Calu3 (cell line): ENCODE measurements at places on chromosomes 16 and 17.

DNA sequence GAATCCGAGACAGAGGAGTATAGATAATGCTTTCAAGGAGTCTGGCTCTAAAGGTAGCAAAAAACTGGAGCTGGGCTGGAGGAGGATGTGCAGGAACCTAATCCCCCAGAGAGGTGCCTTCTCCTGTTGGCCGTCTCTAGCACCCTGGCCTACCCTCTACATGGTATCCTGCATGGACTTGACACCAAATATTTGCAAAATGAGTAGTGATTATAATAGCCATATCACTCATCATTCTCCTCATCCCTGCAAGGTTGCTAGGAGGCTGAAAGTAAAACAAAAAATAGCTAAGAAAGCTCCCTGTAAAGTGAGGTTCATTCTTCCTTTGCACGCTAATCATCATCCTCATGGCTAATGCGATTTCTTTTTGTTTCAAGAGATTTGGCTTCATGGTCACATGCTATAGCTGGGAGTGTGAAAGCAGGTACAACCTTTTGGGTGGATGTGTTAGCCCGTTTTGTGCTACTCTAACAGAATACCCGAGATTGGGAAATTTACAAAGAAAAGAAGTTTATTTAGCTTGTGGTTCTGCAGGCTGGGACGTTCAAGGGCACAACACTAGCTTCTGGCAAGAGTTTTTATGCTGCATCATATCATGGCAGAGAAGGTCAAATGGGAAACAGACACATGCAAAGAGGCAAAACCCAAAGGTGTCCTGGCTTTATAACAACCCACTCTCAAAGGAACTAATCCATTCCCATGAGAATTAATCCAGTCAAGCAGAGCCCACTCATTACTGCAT lies 27.1 kb upstream of the CIITA start:
- no peak overlapping the region for H3K27ac ChIP-seq
- peaks cover 9% of the 10 kb centered on the region for H3K27me3 ChIP-seq
- no peak overlapping the region for H3K4me3 ChIP-seq
- no peak for DNase-seq
- no peaks in the 10 kb centered on the region for H3K36me3 ChIP-seq
- peaks cover 10% of the 10 kb centered on the region for H3K4me1 ChIP-seq

DNA sequence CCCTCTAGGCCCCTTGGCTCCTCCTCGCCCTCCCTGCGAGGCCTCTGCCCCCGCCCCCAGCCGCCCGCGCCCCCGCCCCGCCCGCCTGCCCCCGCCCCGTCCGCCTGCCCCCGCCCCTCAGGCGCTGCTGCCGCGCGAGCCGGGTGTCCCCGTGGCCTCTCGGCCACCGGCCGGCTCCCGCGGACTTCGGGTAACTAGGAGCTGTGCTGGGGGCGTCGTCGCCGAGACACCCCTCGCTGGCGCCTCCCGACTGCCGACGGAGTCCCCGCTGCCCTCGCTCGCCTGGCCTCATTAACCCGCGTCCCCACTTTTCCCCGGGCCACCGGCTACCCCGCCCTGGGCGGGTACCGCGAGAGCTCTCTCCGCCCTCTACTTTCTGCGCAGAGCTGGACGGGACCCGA lies at the start of gene TLCD1:
TLCD1 (minus strand) TSS at position 8 of the 401 bp plus-strand sequence. CDS start 136 bp downstream, outside the sequence.
- DNase-seq, result peak; percentile 69
- peak within 1 kb of the TSS; percentile 99 for H3K27ac ChIP-seq
- H3K4me3 ChIP-seq, result peak within 1 kb of the TSS; percentile 89
- peaks cover 37% of the 10 kb centered on the region for H3K4me1 ChIP-seq
- no peaks in the 10 kb centered on the region for H3K27me3 ChIP-seq

- H3K36me3 ChIP-seq, result no peaks in the 10 kb centered on the region
- peak overlapping the region; percentile 30 for H3K27ac ChIP-seq
- no peaks in the 10 kb centered on the region for H3K27me3 ChIP-seq
- H3K4me3 ChIP-seq, result peak overlapping the region; percentile 8
- peaks cover 19% of the 10 kb centered on the region for H3K4me1 ChIP-seq
These were observed 58.1 kb downstream of the SLFN11 start for GRCh38 chr17:35315283-35315682.

DNA sequence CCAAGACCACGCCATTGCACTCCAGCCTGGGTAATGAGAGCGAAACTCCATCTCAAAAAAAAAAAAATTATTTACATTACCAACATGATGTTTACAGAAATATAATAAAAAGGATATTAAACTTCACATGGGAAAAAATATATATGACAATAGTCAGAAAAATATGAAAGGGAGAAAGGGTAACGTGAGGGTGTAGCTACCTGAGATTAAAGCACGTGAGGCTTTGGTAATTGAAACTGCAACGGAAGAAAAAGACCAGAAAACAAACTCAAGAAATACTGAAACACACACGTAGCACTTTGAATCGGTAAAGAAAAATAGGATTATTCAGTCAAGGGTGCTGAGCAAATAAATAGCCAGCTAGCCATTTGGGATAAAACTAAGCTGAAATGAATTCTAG lies 53.6 kb downstream of the CYTH1 start:
- no peak overlapping the region for H3K4me3 ChIP-seq
- H3K27ac ChIP-seq, result no peak overlapping the region
- no peaks in the 10 kb centered on the region for H3K36me3 ChIP-seq

GRCh38 chr16:64736857-64737256 lies 385.0 kb downstream of the CDH11 start:
- H3K27me3 ChIP-seq, result no peaks in the 10 kb centered on the region
- no peaks in the 10 kb centered on the region for H3K4me1 ChIP-seq
- H3K27ac ChIP-seq, result no peak overlapping the region
- no peak for DNase-seq
- H3K36me3 ChIP-seq, result no peaks in the 10 kb centered on the region

DNA sequence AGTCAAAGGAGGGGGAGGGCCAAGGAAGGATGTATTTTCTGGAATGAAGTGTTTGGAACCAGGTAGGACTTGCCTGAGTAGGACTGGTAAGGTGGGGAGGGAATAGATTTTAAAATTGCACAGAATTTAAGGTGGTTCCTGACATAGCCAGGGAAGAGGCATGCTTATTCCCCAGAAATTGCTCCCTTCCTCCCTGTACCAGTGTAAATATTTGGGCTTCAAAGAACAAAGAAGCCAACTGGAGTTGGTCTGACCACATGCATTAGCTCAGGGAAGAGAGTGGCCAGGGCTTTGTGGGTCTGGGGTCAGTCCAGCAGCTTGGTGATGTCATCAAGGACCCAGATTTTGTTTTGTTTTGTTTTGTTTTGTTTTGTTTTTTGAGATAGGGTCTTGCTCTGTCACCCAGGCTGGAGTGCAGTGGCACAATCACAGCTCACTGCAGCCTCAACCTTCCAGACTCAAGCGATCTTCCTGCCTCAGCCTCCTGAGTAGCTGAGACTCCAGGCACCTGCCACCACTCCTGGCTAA lies 9.3 kb upstream of the MRTFB start:
- H3K27me3 ChIP-seq, result no peaks in the 10 kb centered on the region
- H3K27ac ChIP-seq, result no peak overlapping the region
- no peak for DNase-seq
- H3K4me1 ChIP-seq, result no peaks in the 10 kb centered on the region
- H3K4me3 ChIP-seq, result no peak overlapping the region
- H3K36me3 ChIP-seq, result no peaks in the 10 kb centered on the region

GRCh38 chr16:80972611-80973010 lies 34.1 kb downstream of the CMC2 start:
- no peak overlapping the region for H3K27ac ChIP-seq
- H3K36me3 ChIP-seq, result peaks cover 19% of the 10 kb centered on the region

- no peak for DNase-seq
- H3K4me3 ChIP-seq, result peak overlapping the region; percentile 83
- peaks cover 37% of the 10 kb centered on the region for H3K4me1 ChIP-seq
- H3K27ac ChIP-seq, result no peak overlapping the region
These were observed 4.1 kb downstream of the PPP1R9B start for GRCh38 chr17:50146230-50146926.

GRCh38 chr16:54341892-54342776 lies 55.5 kb upstream of the IRX3 start:
- no peaks in the 10 kb centered on the region for H3K36me3 ChIP-seq
- H3K4me1 ChIP-seq, result no peaks in the 10 kb centered on the region
- peaks cover 58% of the 10 kb centered on the region for H3K27me3 ChIP-seq
- DNase-seq, result no peak

DNA sequence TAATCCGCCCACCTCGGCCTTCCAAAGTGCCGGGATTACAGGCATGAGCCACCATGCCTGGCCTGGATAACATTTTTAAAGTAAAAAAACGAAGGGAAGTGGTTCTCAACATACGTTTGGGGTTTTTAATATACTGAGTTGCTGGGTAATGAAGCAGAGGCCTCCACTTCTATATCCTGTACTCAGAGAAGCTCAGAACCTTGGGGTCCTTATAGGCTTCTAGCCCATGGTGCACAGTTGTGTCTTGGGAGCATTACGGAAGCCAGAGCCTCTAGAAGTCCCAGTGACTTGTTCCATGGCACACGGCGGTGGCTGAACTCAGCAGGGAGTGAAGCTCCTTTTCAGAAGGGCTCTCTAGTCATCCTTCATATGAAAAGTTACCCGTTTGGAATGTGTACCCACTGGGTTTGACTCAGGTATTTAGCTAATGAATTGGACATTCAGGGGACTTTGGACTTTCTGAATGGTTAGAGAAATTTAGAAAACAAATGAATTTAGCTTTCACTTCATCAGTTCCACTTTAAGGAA lies 67.0 kb downstream of the SEC14L1 start:
- no peak overlapping the region for H3K4me3 ChIP-seq
- no peaks in the 10 kb centered on the region for H3K4me1 ChIP-seq
- DNase-seq, result no peak
- H3K27ac ChIP-seq, result no peak overlapping the region

- H3K36me3 ChIP-seq, result no peaks in the 10 kb centered on the region
- peaks cover 100% of the 10 kb centered on the region for H3K27me3 ChIP-seq
- no peak for DNase-seq
- no peak overlapping the region for H3K4me3 ChIP-seq
- no peak overlapping the region for H3K27ac ChIP-seq
- no peaks in the 10 kb centered on the region for H3K4me1 ChIP-seq
These were observed 184.2 kb upstream of the RPL38 start for GRCh38 chr17:74019271-74019670.

GRCh38 chr17:79126139-79126538 lies 51.5 kb downstream of the ENGASE start:
- DNase-seq, result peak; percentile 40
- H3K4me1 ChIP-seq, result no peaks in the 10 kb centered on the region
- no peak overlapping the region for H3K27ac ChIP-seq
- H3K36me3 ChIP-seq, result peaks cover 6% of the 10 kb centered on the region
- no peak overlapping the region for H3K4me3 ChIP-seq

GRCh38 chr16:4801962-4802658 lies at the start of gene ROGDI:
TSS of gene ROGDI (minus strand) at chr16:4802633. CDS start at chr16:4802571, 62 bp downstream.
- H3K4me3 ChIP-seq, result peak within 1 kb of the TSS; percentile 82
- H3K36me3 ChIP-seq, result peaks cover 90% of the 10 kb centered on the region
- DNase-seq, result peak; percentile 92
- H3K4me1 ChIP-seq, result peaks cover 9% of the 10 kb centered on the region
- peak within 1 kb of the TSS; percentile 90 for H3K27ac ChIP-seq

- H3K36me3 ChIP-seq, result no peaks in the 10 kb centered on the region
- H3K27me3 ChIP-seq, result peaks cover 69% of the 10 kb centered on the region
- no peak overlapping the region for H3K4me3 ChIP-seq
- H3K4me1 ChIP-seq, result peaks cover 15% of the 10 kb centered on the region
- DNase-seq, result peak; percentile 96
- no peak overlapping the region for H3K27ac ChIP-seq
These were observed 7.5 kb downstream of the EPOP start for GRCh38 chr17:38667099-38667786.

DNA sequence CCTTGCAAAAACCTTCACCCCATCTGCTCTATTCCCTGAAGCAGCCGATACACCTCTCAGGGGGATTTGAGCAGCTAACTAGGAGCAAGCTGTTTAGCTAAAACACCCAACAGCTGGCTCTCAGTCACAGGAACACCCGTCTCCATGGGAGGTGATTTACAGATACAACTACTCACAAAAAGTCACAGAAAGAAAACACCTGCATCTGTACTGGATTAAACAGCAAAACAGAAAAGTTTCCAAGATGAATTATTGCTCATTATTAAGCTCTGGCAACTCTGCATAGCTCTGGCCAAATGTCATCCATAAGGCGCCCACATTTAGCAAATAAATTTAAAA lies 22.3 kb downstream of the GJC1 start:
- DNase-seq, result no peak
- H3K36me3 ChIP-seq, result peaks cover 22% of the 10 kb centered on the region
- peaks cover 42% of the 10 kb centered on the region for H3K4me1 ChIP-seq
- H3K27ac ChIP-seq, result peak overlapping the region; percentile 12
- H3K4me3 ChIP-seq, result peak overlapping the region; percentile 24

- no peaks in the 10 kb centered on the region for H3K27me3 ChIP-seq
- no peak for DNase-seq
- no peak overlapping the region for H3K4me3 ChIP-seq
- H3K27ac ChIP-seq, result no peak overlapping the region
- H3K4me1 ChIP-seq, result no peaks in the 10 kb centered on the region
- H3K36me3 ChIP-seq, result peaks cover 62% of the 10 kb centered on the region
These were observed 49.7 kb upstream of the ENDOV start for GRCh38 chr17:80365001-80365965.

GRCh38 chr17:80317706-80317980 lies 57.0 kb downstream of the RNF213 start:
- peaks cover 69% of the 10 kb centered on the region for H3K36me3 ChIP-seq
- H3K27me3 ChIP-seq, result no peaks in the 10 kb centered on the region
- DNase-seq, result no peak
- H3K27ac ChIP-seq, result peak overlapping the region; percentile 34

DNA sequence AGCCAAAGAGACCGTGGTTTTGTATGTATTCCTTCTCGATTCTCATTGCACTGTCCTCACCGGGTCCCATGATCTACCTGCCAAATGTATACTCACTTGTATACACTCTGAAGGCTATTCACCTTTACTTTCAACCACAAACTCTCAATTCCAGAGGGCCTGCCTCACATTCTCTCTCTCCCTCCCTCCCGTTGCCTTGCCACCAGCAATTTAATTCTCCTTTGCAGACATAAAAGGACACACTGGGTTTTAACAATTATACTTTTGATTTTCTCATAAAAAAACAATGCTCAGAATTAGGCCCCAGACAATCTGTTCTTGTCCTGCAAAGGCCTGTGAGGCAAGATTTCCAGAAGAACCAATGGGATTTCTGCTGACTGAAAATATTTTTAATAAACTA lies 265.1 kb upstream of the PSMD7 start:
- H3K4me3 ChIP-seq, result no peak overlapping the region
- no peak overlapping the region for H3K27ac ChIP-seq
- no peaks in the 10 kb centered on the region for H3K36me3 ChIP-seq
- H3K27me3 ChIP-seq, result peaks cover 33% of the 10 kb centered on the region
- DNase-seq, result no peak

DNA sequence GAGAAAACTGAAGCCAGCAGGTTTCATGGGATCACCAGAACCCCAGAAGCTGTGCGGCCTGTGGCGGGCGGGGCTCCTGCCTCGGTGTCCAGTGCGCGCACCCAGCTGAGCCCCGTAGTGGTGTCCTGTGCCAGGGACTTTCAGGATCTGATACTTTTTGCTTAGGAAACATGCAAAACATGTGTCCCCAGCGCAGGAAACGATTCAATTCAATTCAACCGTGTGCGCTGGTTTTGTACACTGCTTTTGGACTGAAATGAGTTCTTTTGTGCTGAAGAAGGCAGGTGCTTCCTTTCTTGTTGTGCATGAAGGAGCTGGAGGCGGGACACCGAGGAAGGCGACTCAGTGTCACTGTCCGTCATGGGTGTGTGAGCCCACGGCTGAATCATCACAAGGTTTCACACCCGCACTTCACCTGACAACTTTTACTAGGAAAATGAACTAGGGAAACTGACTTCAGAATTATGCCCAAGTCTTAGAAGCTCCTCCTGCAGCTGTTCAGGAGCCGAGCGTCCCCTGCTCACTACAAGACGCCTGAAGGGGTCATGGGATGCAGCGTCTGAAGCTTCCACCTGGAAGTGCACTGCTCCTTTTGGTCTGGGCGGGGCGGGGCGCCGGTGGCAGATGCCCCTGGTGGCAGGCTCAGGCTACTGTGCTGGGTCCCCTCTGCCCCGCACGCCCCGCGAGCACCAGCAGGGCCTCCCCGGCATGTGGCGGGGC lies 31.4 kb upstream of the ZNF750 start:
- H3K36me3 ChIP-seq, result peaks cover 19% of the 10 kb centered on the region
- peaks cover 12% of the 10 kb centered on the region for H3K4me1 ChIP-seq
- H3K27ac ChIP-seq, result no peak overlapping the region
- no peak overlapping the region for H3K4me3 ChIP-seq
- H3K27me3 ChIP-seq, result no peaks in the 10 kb centered on the region
